ENCODE measurements at places on chromosomes 7 and 10.

DNA sequence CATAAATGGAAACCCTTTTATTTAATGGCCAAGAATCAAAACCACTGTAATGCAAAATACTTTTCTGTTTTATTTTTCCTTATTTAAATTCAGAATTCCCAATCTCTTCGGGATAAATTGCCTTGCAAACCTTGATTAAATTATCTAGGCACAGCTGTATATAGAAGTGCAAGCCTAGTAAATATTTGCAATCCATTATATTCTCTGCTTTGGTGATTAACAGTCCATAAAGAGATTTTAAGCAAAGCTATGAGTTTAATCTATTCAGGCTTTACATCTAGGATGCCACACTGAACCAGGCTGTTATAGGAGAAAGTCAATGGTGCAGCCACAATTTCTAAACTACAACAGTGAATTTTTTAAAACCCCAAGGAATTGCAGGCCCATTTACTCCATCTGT lies 43.6 kb upstream of the THSD7A start:
- DNase-seq, result no peak

DNA sequence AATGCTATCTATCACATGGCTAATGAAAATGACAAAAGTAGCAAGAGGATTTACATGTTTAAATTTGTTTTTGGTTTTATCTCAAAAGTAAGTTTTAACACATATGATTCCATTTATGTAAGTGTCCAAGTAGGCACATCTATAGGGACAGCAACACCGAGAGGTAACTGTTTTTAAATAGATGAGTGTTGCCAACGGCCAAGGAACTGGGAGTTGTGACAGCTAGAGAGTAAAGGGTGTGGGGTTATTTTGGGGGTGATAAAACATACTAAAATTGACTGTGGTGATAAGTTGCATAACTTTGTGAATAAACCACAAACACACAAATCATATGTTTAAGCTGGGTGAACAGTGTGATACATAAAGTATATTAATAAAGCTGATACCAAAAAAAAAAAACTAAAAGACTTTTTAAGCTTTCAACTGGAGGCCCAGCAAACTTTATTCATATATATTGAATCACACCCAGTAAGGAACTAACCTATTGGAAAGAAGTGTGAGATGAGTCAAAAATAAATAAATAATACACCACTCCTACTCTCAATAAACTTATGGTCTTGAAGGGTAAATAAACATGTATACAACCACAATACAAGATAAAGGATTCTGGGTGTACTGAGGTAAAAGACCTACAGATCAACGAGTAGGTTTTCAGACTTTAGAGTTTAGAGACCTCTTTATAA lies 33.0 kb downstream of the LRRC72 start:
- no peak for DNase-seq

- DNase-seq, result no peak
Measured at GRCh38 chr7:412313-412710, 107.3 kb downstream of the PDGFA start.

GRCh38 chr10:94150541-94151184 lies 156.9 kb downstream of the PLCE1 start:
- DNase-seq, result no peak

GRCh38 chr10:113735913-113736312 lies 15.6 kb upstream of the PLEKHS1 start:
- DNase-seq, result no peak

- DNase-seq, result no peak
Measured at GRCh38 chr7:68964060-68964459, 634.2 kb upstream of the AUTS2 start.

DNA sequence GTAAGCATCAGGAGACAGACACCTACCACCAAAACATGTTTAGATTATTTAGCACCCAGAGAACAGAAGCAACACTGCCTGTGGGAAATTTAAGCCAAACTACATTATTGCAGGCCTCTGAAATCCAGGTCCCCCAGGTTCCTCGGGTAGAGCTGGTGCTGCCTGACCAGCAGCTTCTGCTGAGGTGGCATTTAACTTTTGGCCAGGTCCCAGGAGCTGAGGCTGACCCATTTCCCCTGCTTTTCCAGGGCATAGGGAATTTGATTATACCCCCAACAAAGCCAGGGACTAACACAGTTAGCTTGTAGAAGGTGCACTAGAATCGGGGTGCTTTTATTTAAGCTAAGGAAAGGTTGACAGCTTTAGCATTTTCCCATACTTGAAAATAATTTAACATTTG lies 4.7 kb downstream of the LRRC4 start:
- DNase-seq, result no peak

- no peak for DNase-seq
Measured at GRCh38 chr10:57867241-57867640, 400.5 kb downstream of the IPMK start.

Measured in activated naive CD8-positive, alpha-beta T cell treated with anti-CD3 and anti-CD28 coated beads, Interleukin-2, amount 50 U/mL, for 16 hours (primary cell).